ENCODE measurements at places on chromosomes 3 and 15. TPM values are rescaled to one million over a fixed set of nuclear protein-coding genes. Genes with fewer than 3 reads are reported as not detected.

- no peak for DNase-seq
Observed at GRCh38 chr3:193023218-193023617, 105.6 kb upstream of the MB21D2 start.

GRCh38 chr3:110495201-110495927 lies 576.3 kb upstream of the NECTIN3 start:
- DNase-seq: no peak

GRCh38 chr3:23537101-23537551 lies 268.6 kb upstream of the UBE2E1 start:
- DNase-seq: no peak

Gene CCDC33
- total RNA-seq: 1.1 TPM

GRCh38 chr15:28977377-28978010 lies 91.7 kb downstream of the APBA2 start:
- peak; percentile 91 for DNase-seq

GRCh38 chr15:65330934-65331645 lies 26.6 kb downstream of the RNU5B-1 start:
- no peak for DNase-seq

Gene ISL2
- total RNA-seq: 3.4 TPM

Data from RPMI7951 (cell line).